ENCODE measurements at places on chromosomes 16 and 17. TPM values are rescaled to one million over a fixed set of nuclear protein-coding genes. Genes with fewer than 3 reads are reported as not detected.
A peak's percentile ranks its signal among the peaks of the same experiment; 100 is the strongest.

DNA sequence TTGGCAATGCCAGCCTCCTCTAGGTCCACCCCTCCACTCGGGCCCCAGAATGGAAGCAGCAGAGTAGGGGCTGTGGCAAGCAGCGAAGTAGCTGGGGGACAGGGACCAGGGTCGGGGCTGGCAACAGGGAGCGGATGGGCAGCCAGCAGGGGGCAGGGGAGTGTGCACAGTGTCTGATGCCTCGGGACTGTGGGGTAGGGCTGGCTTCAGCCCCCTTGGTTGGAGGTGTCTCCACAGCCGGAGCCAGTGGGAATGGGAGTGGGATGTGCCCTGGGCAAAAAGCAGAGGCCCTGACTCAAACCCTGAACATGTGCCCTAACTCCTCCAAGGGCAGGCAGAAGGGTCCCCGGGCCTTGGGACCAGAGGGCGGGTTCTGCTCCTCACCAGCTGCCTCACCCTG lies 18.5 kb upstream of the ARHGAP27 start:
- H3K4me1 ChIP-seq: peaks cover 24% of the 10 kb centered on the region
- DNase-seq: no peak
- peaks cover 22% of the 10 kb centered on the region for H3K36me3 ChIP-seq

RNU2-1 gene
- 6,685 TPM for total RNA-seq

- peak overlapping the region; percentile 80 for H3K4me3 ChIP-seq
- H3K36me3 ChIP-seq: peaks cover 19% of the 10 kb centered on the region
- peaks cover 3% of the 10 kb centered on the region for H3K27me3 ChIP-seq
- DNase-seq: no peak
- peak overlapping the region; percentile 48 for H3K27ac ChIP-seq
- peaks cover 32% of the 10 kb centered on the region for H3K4me1 ChIP-seq
Measured at GRCh38 chr17:32487473-32488176, 832 bp downstream of the CDK5R1 start.

TMC8 gene
- 234 TPM for total RNA-seq

GRCh38 chr17:7177954-7178477 lies 1.2 kb downstream of the ASGR1 start:
- H3K4me3 ChIP-seq: peak overlapping the region; percentile 74
- peaks cover 10% of the 10 kb centered on the region for H3K4me1 ChIP-seq
- no peak overlapping the region for H3K27ac ChIP-seq
- no peak for DNase-seq
- peaks cover 8% of the 10 kb centered on the region for H3K27me3 ChIP-seq
- no peaks in the 10 kb centered on the region for H3K36me3 ChIP-seq

Data from activated T-helper 1 cell treated with anti-CD3 and anti-CD28 coated beads, Interleukin-12 subunit alpha, Interleukin-12 subunit beta, Interleukin-2, Interleukin-4 antibody, amounts not matched to agents 30 ng/mL and 10 ng/mL and 1 ng/mL, durations not matched to agents 14 hours and 24 hours and 36 hours (primary cell).